Nephron progenitor cell (in vitro differentiated cells): ENCODE measurements at places on chromosomes 13 and 19.

DNA sequence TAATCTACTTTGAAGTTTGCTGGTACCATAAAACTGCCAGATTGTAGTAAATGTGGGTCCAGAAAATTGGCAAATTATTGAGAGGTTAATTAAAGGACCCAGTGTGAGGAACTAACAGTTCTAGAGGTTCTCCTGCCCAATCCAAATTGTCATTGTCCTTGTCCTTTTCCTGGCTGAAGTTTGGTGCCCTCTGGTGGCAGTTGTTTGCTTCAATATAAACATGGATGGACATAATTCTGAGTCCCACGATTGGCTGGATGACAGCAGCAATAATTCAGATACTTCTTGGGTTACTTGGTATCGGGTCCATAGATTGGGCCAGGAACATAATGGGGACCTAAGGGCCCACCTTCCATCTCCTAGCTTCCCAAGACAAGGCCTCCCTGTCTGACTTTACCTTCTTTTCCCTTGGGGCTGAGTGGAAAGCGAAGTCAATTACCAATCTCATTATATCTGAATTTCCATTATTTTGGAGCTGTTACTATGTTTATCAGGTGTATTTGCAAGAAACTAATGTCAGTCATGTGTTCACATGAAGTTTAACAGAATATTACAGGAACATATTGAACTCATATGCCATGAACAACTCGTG is 33.8 kb upstream of the GARRE1 start:
- DNase-seq, result peak; percentile 67

- no peak for DNase-seq
Measured at GRCh38 chr13:112651750-112652511, 37.9 kb upstream of the ATP11A start.

DNA sequence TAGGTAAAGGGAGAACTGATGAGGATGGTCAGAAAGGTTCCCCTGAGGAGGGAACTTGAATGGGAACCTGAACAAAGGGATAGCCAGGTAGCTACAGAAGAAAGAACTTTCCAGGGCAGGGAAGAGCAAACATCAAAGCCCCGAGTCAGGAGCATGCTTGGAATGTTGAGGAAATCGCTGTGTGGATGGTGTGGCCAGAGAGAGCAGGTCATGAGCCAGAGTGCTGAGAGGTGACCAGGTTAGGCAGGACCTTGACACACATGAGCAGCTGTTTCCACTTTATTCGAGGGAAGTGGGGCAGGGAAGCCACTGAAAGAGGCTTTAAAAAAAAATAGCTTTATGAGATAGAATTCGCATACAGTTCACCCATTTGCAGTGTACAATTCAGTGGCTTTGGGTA is 4.4 kb downstream of the RAB8A start:
- no peak for DNase-seq

DNA sequence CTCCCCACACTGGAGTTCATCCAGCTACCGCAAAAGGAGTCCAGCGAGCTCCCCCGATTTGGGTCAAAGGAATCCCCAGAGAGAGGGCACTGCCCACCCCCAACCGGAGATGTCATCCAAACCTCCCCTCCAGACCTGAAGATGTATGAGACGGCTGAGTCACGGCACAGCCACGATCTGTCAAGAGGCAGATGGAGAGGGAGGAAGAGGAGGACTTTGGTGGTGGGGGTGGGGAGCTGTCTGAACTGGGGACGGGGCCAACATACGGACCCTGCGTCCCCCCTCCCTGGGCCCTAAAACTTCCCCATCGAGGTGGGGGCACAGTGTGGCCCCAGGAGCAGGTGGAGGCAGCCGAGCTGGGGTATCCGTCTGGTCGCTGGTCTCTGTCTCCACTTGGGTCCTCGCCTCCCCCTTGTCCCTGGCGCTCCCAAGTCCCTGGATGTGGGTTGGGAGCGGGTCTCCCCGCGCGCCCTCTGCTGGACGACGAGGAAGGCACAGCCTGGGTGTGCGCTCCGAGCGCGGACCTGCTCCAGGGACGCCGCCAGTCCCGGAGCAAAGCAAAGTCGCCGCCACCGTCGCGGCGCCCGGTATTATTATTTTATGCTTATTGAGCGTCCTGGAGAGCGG is 3.8 kb downstream of the PDE4A start:
- DNase-seq, result peak; percentile 95

DNA sequence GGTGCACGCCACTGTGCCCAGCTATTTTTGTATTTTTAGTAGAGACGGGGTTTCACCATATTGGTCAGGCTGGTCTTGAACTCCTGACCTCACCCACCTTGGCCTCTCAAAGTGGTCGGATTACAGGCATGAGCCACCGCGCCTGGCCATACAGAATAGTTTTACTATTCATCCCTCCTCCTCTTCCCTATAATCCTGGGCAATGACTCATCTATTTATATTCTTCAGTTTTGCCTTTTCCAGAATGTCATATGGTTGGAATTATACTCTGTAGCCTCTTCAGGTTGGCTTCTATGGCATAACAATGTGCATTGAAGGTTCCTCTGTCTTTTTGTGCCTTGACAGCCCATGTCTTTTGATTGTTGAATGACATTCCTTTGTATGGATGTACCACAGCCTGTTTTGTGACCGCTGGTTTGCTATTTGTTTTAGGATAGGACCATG is 22.2 kb upstream of the LRP3 start:
- no peak for DNase-seq

DNA sequence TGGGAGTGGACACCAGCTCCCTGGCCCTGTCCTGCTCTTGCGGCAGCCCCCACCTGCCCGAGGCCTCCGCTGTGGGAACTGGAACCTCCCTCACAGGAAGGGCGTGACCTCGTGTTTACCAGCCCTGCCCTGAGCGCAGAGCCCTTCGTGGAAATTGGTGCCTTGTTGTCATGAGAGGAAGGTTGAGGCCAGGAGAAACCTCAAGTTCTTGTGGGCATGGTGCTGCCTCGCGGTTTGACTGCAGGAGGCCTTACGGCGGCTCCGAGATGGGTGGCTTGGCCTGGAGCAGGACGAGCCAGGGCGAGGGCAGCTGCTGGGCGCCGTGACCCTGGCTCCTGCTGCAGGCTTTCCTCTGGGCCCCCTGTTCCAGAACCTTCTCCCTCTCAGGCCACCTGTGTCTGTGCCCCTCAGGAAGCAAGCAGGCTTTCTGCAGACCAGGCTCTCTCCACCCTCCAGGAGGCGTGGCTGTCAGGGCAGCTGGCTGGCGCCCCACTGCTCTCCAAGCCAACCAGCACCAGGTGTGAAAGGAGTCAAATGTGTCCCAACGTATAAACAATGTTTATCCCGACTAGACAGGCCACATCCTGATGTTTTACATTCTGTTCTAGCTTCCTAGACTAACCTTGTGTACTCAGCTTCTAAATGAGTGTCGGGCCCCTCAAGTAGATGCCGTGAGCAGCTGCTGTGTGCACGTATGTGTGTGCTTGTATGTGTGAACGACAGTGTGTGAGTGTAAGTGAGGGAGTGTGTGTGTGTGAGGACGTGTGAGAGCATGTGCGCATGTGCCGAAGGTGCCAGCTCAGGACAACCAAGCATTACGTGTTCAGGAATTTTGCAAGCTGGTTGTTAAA is 10.4 kb upstream of the RASA3 start:
- DNase-seq, result no peak

DNA sequence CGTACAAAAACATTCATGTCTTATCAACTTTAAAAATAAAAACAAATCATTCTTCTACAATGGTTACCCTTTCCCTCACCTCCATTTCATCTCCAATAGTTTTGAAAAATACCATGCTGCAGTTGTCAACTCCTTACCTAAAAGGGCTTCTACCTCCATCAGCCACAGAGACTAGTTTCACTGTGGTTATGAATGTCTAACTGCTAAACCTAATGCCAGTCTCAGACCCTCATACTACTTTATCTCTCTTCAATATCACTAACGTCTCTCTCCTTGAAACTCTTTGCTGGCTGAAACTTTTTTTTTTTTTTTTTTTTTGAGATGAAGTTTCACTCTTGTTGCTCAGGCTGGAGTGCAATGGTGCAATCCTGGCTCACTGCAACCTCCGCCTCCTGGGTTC is 27.1 kb downstream of the LNX2 start:
- DNase-seq, result no peak

- no peak for DNase-seq
Measured at GRCh38 chr13:42055500-42056085, 7.1 kb downstream of the DGKH start.

GRCh38 chr13:43428545-43429296 is 358.1 kb downstream of the ENOX1 start:
- no peak for DNase-seq

GRCh38 chr13:19759669-19760068 is 23.1 kb downstream of the PSPC1 start:
- DNase-seq, result no peak

- DNase-seq, result no peak
Measured at GRCh38 chr13:39269411-39269810, 231.2 kb downstream of the NHLRC3 start.

DNA sequence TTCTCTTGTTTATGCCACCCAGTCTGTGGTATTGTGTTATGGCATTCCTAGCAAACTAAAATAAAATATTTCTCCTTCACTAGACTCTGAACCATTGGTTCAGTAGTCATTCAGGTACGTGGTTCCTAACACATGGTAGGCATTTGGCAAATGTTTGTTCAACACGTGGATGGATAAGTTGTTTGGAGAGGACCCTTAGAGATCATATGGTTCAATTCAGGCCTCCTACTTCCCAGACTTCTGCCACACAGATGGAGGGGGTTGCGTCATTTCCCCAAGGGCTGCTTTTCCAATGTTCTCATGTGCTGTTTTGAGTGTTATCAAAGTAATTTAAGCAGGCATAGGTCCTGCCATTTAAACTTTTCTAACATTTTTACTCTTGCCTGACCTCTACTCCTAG is 6.7 kb downstream of the CXCL17 start:
- DNase-seq, result no peak

GRCh38 chr13:38180670-38181069 is 169.0 kb upstream of the UFM1 start:
- DNase-seq, result no peak

- DNase-seq, result no peak
Measured at GRCh38 chr13:103238441-103238840, 172.2 kb upstream of the SLC10A2 start.

- DNase-seq, result no peak
Measured at GRCh38 chr19:34265221-34265650, 10.9 kb downstream of the GARRE1 start.

- no peak for DNase-seq
Measured at GRCh38 chr13:42279080-42279479, 7.1 kb downstream of the AKAP11 start.

DNA sequence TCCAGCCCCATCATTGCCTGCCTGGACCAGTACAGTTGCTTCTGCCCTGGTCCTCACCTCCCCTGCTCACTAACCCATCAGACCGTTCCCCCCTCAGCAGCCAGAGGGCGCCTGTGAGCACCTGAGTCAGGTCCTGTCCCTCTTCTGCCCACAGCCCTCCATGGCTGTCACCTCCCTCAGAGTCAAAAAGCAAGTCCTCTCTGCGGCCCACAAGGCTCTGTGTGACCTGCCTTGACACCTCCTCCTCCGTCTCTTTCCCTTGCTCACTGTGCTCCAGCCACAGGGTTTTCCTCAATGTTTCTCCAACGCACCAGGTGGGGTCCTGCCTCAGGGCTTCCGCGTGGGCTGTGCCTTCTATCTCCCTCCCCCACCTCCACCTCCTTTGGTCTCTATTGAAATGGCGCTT is 29.4 kb upstream of the PTPRS start:
- DNase-seq, result peak; percentile 81

GRCh38 chr13:39811051-39811450 is 155.6 kb downstream of the COG6 start:
- no peak for DNase-seq

GRCh38 chr13:28475916-28476725 is 18.8 kb downstream of the FLT1 start:
- DNase-seq, result no peak

GRCh38 chr13:109211616-109212015 is 574.8 kb downstream of the IRS2 start:
- DNase-seq, result no peak

DNA sequence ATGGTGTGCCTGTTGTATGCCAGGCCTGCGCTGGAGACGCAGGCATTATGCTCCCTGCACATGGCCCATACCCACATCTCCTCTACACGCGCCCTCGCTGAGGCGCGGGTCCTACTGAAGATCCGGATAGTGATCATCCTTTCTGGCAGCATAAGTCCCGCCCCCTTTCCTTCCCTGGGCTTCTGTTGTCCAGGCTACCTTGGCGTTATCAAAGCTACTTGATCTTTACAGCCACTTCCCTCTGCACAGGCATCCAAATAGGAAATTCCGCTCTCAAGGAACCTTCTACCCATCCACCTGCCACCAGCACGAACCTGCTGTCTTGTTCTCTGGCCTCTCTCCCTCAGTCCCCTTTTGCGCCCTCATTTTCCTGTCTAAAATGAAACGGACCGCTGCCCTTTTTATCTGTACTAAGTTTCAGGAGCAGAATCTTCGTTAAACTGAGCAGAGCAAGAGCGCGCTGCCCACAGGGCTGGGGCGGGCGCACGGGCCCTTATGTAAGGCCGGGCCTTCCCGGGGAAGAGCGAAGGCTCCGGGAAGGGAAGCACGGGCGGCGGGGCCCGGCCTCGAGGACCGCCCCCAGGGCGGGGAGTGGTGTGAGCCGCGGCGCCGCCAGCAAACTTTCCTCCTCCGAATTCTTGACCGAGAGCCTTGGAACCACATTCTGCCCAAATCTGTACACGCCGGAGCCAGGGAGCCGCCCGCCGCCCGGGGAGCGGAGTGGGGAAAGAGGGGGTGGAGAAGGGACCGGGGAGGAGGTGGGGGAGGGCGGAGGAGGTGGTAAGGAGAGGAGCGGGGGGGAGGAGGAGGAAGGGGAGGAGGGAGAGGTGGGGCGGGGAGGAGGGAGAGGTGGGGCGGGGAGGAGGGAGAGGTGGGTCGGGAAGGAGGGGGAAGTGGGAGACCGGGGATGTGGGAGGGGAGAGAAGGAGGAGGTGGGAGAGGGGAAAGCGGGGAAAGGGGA is 920 bp upstream of the UBE2L5 start:
- peak; percentile 77 for DNase-seq

GRCh38 chr13:43797159-43797558 is 10.4 kb upstream of the ENOX1 start:
- DNase-seq, result no peak

DNA sequence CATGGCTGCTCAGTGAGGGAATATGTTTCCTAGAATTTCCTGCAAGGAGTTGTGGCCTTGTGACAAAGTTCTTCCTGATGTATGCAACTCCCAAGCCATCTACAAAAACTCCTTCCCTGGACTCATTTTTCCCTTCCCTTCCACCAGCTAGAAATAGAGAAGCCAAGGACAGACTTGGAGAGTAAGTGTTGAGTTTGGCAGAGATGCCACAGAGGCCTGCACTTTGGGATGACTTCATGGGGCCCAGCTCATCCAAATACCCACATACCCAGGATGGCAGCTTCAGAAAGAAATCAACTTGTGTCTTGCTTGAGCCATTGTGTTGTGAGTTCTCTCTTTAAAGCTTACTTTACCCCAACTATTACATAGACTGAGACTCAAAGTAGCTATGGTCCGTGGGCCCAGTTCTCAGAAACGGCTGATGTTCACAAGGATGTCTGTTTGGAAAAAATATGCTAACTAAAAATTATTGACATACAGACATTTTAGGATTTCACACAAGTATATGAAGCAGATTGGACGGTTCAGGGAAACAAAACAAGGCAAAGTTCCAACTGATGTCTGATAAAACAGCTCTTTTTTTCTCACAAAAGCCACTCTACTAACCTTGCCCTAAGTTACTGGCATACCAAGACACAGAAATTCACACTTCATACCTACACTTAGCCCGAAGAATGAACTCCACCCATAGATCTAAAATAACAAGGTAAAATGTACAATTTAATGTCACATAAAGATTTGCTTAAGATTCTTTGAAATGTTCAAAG is 107.9 kb downstream of the NALCN start:
- DNase-seq, result no peak

- no peak for DNase-seq
Measured at GRCh38 chr13:109989686-109990085, 203.3 kb upstream of the IRS2 start.

GRCh38 chr19:37507167-37507464 is 377 bp downstream of the ZNF793 start:
- DNase-seq, result no peak
